ENCODE measurements at places on chromosomes 1 and 21.

- no peak for DNase-seq
These were observed 32.9 kb downstream of the MAPKAPK2 start for GRCh38 chr1:206717674-206717989.

DNA sequence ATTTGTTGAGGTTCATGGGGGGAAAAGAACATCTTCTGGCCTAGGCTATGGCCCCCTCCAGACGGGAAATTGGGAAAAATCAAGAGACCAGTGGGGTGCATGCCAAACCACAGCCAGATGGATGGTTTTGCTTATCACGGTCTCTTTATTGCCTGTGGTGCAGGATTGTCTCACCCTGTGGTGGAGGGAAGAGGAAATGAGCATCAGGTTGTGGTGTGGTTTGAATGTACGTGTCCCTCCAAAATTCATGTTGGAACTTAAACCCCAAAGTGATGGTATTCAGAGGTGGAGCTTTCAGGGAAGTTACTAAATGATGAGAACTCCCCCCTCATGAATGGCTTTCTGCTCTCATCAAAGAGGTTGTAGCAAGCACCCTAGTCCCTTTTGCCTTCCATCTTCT is 525.7 kb downstream of the NPHP4 start:
- no peak for DNase-seq

- no peak for DNase-seq
These were observed 748 bp downstream of the PPP1R15B start for GRCh38 chr1:204410688-204411450.

DNA sequence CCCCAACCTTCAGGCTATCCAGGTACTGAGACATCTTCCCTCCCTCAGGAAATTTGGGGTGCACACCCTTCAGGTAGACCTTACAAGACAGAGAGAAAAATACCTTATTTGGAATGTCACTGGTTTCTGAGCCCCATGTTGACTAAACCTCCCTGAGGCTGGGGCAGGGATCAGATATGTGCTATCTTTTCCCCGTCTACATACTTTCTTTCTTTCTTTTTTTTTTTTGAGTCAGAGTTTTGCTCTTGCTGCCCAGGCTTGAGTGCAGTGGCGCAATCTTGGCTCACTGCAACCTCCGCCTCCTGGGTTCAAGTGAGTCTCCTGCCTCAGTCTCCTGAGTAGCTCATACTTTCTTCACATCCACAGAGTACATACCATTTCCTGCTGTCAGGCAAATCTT is 1.6 kb downstream of the CYB5R1 start:
- no peak for DNase-seq

DNA sequence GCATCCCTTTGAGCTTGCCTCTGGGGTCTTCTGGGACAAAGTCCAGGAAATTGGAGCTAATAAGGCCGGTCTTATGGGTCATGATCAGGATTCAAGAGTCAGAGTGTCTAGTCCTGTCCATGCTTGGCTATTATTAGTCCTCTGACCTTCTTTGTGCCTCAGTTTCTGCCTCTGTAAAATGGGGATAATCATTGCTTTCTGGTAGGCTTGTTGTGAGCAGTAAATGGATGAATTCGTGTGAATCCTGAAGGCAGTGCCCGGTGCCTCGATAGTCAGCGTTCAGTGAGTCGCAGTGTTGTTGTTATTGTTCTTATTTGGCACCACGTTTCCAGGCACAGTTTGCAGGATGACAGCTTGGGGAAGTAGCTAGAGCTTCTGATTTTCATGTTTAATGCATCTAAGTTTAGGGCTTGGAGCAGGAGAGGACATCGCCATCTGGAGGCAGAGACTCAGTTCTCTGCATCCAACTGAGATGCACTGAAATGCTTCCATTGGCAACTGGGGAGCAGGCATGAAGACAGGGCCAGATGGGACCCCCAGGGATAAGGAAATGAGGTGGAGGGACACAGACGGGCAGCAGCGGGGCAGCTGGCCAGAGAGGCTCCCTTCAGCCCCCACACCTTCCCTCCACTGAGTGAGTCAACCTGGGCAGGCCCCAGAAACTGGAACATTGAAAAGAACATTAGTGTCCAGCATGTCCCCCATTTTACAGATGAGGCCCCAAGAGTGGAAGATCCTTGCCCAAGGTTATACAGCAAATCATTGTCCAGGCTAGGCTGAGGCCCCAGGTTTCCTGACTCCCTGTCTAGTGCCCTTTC is 160.3 kb downstream of the PTPRU start:
- DNase-seq: no peak

GRCh38 chr1:228362884-228363450 is 43.7 kb downstream of the TRIM11 start:
- no peak for DNase-seq
